ACHN (cell line): ENCODE measurements at places on chromosomes 4 and X.

- peak; percentile 31 for DNase-seq
Measured at GRCh38 chrX:145405012-145405411, 157.7 kb downstream of the SPANXN1 start.

GRCh38 chr4:128837679-128838078, 28.2 kb downstream of the JADE1 start:
- no peak for DNase-seq

DNA sequence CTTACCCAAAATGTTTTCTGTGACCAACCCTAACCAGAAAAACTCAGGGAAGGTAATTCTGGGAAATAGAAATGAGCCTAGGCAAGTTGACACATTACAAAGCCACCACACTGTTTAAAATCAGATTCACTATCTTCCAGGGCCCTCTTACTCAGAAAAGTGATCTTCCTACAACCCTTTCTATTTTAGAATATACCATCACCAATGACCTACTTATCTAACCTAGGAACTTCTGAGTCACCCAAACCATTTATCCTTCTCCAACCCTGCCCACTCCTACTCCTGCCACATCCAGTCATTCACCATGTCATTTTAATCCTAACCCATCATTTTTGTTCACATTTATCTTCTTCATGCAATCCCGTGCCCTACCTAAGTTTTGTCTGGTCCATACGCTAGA, 89.9 kb downstream of the FTHL17 start:
- no peak for DNase-seq

- no peak for DNase-seq
Measured at GRCh38 chrX:55523356-55523755, 33.7 kb upstream of the USP51 start.

- peak; percentile 62 for DNase-seq
Measured at GRCh38 chr4:186844059-186844681, 120.5 kb upstream of the FAT1 start.

DNA sequence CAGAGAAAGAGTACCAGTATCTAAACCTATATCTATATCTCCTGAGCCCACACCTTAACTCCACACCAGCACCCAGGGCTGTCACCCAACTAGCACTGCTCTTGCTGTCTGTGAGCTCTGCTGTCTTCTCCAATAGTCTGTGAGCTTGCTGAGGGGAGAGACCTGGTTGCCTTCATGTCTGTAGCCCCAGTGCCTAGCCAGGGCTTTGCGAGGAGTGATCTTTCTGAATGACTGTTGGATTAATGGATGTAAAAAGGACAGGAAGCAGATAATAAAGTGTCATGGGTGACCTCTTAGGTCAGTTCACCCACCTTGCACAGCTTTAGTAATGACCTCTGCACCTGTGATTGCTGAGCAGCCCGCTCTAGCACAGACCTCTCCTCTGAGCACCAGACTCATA, 30.5 kb downstream of the CNGA2 start:
- DNase-seq = no peak

- no peak for DNase-seq
Measured at GRCh38 chr4:129328162-129328561, 232.2 kb downstream of the C4orf33 start.

DNA sequence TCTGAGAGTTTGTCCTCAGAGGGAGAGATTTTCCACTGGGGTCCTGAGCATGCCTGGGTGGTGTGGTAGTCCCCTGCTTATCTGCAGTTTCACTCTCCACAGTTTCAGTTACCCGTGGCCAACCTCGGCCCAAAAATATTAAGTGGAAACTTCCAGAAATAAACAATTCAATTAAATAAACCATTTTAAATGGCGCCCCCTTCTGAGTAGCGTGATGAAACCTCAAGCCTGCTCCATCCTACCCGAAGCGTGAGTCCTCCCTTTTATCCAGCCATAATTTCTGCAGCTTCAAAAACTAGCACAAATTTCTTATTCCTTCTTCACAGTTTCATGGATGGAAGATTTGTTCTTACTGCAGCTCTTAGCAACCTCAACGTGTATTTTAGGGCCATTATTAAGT, 26.7 kb downstream of the PNMA6E start:
- DNase-seq = no peak

DNA sequence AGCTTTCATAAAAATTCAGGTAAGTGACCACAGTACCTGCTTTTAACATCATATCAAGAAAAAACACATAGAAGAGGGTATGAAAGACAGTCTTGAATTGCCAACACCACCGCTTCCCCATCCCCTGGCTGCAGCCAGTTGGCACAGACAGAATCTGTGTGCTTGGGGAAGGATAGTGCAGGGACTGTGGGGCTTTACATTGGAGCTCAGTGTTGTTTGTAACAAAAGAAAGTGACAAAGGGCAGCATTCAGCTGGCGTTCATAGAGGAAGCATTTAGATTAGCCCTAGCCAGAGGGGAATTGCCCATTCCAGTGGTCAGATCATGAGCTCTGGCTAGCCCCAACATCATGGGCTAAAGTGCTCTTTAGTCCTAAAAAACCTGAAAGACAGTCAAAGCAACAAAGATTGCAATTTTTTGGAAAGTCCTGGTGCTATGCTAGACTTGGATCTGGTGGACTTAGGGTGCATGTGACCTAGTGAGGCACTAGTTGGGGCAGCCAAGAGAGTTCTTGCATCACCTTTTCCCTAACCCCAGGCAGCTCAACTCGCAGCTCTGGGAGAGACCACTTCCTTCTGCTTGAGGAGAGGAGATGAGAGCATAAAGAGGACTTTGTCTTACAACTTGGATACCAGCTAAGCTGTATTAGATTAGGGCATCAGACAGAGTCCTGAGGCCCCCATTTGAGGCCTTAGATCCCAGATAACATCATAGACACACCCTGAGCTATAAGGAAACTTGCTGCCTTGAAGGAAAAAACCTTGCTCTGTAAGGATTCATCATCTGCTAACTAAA, 1602.4 kb upstream of the ADGRL3 start:
- DNase-seq = no peak

GRCh38 chr4:39544580-39545315, 17.5 kb upstream of the UGDH start:
- DNase-seq = no peak

- no peak for DNase-seq
Measured at GRCh38 chr4:5772528-5773270, 61.7 kb downstream of the EVC start.

DNA sequence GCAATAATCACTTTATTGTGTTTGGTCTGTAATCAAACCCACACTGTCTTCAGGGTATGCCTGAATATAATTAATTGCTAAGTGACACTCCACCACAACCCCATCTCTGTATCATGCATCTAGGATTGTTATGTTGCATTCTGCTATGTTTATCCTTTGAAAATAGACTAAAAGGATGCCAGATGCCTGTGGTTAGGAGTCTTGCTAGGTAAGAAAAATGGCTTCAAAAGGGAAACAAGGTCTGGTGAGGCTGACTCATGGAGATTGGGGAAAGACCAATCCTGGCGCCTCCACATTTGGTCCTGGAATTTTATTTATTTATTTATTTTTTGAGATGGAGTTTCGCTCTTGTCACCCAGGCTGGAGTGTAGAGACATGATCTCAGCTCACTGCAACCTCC, 360.5 kb upstream of the SLC7A11 start:
- DNase-seq = no peak

- no peak for DNase-seq
Measured at GRCh38 chr4:145041378-145041777, 56.6 kb downstream of the ANAPC10 start.

DNA sequence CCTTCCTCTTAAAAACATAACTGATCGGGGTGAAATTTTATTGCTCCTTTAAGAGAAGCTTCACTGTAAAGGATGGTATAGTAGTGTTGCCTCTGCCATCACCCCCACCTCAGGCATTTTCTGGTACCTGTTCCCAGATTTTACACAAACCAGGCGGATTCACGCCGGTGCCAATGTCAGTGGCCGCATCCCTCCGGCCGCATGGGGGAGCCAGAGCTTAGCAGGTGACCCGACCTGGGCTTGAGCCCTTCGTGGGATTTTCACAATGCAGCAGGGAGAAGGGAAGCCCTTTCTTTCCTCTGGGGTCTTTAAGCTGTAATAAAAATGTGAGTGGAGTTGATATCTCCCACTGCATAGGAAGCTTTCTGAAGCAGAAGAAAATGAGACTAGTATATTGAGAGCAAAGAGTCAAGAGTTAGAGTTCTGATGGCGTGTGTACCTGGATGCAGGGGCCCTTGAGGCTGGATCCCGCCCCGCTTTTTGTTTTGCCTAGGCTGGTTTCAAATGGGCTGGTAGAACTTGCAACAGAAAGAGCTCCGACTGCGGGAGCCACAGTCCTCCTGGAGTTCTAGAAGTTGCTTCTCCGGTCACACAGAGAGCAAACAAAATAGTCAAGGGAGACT, 59.4 kb downstream of the POLR2B start:
- DNase-seq = peak; percentile 51

DNA sequence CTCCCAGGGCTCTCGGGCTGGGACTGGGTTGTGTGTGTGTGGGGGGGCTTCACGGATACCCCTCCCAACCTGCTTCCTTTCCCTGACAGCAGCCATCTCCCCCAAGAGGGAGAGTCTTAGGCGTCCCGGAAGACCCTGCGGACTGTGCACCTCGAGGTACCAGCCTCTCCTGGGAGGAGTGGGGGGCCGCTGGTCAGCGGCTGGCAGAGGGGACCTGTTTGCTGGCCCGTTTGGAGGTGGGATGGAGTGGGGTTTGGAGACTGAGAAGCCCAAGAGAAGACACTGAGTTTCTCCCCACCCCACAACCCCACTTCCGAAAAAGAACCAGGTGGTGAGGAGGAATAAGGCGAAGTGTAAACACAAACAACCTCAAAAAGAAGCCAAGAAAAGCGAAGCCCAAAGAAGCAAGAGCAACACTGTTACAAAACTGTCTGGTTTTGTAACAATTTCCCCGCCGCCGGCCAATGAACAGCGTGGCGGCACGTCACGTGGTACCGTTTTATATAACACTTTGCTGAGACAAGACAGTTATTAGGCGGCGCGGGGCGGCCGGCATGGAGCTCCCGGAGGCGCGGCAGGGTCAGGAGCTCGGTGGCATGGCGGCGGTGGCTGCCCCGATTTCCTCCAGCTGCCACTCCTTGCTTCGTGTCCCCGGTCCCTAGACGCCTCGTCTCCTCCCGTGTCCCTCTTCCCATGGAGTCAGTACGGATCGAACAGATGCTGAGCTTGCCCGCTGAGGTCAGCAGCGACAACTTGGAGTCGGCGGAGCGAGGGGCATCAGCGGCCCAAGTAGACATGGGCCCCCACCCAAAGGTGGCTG, at the start of gene LONRF3:
TSS of gene LONRF3 (plus strand) at position 531 of the 820 bp plus-strand sequence. CDS start at position 694, 163 bp downstream.
- peak; percentile 35 for DNase-seq

DNA sequence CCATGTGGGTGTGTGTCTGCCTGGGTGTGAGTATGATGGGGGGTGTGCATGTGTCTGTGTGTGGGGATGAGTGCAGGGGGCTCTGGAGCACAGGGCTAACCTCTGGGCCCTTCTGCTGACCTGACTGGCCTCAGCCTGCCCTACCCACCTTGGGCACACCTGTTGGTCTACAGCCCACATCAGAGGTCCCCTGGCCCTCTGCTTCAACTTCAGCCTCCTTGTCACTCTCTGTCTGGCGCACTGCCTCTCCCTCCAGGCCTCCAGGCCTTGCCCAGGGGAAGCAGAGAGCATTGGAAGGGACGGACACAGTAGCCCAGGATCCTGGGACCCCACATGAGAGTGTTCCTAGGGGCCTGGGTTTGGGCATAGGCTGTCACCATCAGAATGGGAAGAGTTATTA, 115.4 kb downstream of the EFNB1 start:
- DNase-seq = no peak

- no peak for DNase-seq
Measured at GRCh38 chrX:110964786-110965185, 131.2 kb upstream of the PAK3 start.

DNA sequence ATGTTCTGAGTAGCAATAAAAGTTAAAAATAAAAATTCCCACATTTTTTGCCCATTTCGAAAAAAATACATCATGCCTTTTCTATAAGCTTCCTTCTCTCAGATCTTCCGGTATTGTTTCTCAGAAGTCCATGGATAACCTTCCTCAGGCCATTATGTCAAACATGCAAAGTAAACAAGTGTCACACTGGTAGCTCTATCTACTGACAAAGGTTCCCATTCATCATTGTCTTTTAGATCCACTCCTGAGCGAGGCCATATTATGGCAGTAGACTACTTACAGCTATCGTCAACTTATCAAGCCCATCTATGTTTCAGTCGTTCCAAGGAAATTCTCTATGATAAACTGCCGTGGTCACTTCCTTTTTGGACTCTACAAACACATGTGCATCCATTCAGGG, 1068.2 kb downstream of the GLUD2 start:
- DNase-seq = no peak

GRCh38 chr4:26051240-26051639, 137.2 kb downstream of the SMIM20 start:
- no peak for DNase-seq

DNA sequence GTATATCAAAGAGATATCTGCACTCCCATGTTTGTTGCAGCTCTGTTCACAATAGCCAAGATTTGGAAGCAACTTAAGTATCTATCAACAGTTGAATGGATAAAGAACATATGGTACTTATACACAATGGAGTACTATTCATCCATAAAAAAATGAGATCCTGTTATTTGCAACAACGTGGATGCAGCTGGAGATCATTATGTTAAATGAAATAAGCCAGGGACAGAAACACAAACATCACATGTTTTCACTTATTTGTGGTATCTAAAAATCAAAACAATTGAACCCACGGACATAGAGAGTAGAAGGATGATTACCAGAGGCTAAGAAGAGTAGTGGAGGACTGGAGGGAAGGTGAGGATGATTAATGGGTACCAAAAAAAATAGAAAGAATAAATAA, 14.2 kb downstream of the IQCM start:
- no peak for DNase-seq

GRCh38 chr4:52059372-52059771, 8.3 kb downstream of the SPATA18 start:
- no peak for DNase-seq

GRCh38 chr4:125316401-125316790, 1.6 kb downstream of the FAT4 start:
- peak; percentile 40 for DNase-seq

DNA sequence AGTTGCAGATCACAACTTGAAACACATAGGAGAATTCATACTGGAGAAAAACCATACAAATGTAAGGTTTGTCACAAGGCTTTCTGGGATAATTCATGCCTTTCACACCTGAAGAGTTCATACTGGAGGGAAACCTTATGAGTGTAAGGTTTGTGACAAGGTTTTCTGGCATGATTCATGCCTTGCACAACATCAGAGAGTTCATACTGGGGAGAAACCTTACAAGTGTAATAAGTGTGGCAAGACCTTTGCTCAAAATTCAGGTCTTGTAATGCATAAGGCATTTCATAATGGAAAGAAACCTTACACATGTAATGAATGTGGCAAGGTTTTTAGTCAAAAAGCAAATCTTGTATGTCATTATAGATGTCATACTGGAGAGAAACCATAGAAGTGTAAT, 58.8 kb upstream of the ENPEP start:
- no peak for DNase-seq

- peak; percentile 9 for DNase-seq
Measured at GRCh38 chrX:68929332-68930150, 100.7 kb downstream of the EFNB1 start.
